ENCODE measurements at places on chromosomes 16 and 17.

- no peak for DNase-seq
Observed at GRCh38 chr17:42131981-42132432, 9.4 kb downstream of the HSPB9 start.

DNA sequence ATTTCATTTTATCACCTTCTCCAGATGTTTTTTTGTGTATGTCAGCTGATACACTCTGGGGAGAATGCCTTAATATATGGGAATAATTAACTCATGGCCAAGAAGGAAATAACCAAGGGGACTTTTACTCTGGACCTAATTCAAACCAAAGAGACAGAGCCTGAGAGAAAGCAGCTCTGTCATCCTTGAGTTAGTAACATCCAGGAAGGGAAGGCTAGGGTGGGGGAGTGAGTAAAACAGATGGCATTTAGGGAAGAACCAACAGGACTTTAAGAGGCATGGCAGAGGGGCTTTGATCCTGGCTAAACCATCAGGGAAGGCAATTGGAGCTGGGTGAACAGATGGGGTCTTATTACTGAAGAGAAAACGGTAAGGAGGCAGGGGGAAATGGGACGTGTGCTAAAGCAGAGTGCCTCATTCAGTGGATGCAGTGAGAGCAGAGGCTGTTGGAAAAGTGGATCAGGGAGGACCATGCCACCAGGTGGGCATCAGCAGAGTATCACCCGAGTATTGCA is 2.5 kb upstream of the SMPD3 start:
- no peak for DNase-seq

GRCh38 chr16:23920899-23921298 is 85.1 kb downstream of the PRKCB start:
- DNase-seq, result no peak

- DNase-seq, result peak; percentile 76
Observed at GRCh38 chr17:79892457-79893241, 53.4 kb upstream of the CBX4 start.

GRCh38 chr17:40459636-40460603 is 16.7 kb downstream of the IGFBP4 start:
- no peak for DNase-seq

DNA sequence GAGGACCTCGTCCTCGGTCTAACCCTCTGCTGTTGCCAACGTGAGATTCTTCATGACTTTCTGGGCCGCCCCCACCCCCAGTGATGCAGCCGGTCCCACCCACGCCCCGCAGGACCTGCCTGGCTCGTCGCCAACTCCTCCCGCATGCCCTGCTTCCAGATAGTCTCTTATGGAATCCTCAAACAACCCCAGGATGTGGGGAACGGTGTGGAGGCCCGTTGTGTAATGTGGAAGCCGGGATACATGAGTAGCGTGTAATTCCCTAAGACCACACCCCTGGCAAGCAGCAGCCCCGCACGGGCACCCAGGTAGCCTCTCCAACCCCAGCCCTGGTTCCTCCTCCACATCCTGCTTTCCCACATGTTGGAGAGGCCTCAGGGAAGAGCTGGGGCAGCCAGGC is 275.9 kb downstream of the C16orf95 start:
- no peak for DNase-seq

DNA sequence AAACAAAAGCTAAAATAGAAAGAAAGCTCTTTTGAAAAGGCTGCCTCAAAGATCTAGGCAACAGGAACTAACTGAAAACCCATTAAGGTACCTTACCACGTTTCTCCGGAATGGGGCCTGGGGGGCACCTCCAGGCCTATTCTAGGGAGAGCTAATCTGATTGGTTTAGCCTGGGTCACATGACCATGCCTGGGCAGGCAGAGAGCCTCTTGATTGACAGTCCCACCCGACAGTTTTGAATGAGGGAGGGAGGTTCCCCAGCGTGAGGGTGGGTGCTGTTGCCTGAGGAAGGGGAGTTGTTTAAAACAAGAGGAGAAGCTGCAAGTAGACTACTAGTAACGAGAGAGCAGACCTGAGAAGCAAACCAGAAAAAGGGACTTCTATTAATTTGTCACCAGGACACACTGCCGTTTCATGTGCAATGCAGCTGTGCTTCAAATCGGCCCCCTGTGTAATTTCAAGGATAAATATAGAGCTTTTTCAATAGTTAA is 143.4 kb upstream of the HS3ST2 start:
- DNase-seq, result no peak

DNA sequence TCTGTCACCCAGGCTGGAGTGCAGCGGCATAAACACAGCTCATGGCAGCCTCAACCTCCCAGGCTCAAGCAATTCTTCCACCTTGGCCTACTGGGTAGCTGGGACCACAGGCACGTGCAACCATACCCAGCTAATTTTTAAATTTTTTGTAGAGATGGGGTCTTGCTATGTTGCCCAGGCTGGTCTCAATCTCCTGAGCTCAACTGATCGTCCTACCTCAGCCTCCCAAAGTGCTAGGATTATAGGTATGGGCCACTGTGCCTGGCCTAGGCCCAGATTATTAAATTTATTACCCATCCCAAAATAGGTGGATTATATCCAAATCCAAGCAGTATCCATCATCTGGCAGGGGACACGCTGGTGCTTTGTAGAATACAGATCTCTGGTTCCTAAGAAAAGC is 53.8 kb downstream of the METTL16 start:
- no peak for DNase-seq

DNA sequence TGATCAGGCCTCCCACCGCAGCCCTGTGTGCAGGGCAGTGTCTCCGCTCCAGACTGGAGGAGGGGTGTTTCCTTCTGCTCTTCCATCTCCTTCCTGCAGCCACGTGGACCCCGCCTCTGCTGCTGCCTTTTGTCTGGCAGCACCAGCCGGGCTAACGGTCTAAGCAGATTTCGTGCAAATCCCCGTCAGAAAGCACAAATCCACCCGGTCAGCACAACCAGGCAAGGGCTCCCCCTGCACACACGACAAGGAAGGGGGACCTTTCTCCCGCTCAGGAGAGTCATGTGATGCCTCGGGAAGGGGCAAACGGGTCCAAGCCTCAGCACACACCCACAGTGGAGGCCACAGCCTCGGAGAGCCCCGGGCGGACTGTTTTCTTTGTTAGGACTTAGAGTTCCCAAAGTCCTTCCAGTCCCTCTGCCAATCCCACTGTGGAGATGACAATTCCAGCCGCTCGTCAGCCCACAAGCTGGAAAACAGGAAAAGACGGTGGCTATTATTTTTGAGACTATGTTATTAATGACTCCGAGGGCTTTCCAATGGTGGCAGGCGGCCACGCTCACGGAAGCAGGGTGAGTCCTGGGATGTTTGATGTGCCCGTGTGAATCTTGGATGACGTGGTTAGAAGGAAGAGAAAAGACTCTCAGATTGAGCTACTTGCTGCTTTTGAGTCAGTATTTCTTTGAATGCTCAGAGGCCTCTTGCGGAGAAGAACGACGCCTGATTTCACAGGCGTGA is 22.5 kb upstream of the MEAK7 start:
- DNase-seq, result no peak

GRCh38 chr16:57562669-57563486 is 20.4 kb downstream of the ADGRG5 start:
- no peak for DNase-seq

GRCh38 chr16:84239141-84239769 is 557 bp downstream of the KCNG4 start:
- DNase-seq, result no peak

- no peak for DNase-seq
Observed at GRCh38 chr16:2692948-2693651, 10.8 kb downstream of the KCTD5 start.

GRCh38 chr17:81309140-81309858 is 14.2 kb upstream of the SLC38A10 start:
- DNase-seq, result peak; percentile 96

GRCh38 chr16:79519448-79519847 is 81.1 kb downstream of the MAF start:
- DNase-seq, result peak; percentile 15

DNA sequence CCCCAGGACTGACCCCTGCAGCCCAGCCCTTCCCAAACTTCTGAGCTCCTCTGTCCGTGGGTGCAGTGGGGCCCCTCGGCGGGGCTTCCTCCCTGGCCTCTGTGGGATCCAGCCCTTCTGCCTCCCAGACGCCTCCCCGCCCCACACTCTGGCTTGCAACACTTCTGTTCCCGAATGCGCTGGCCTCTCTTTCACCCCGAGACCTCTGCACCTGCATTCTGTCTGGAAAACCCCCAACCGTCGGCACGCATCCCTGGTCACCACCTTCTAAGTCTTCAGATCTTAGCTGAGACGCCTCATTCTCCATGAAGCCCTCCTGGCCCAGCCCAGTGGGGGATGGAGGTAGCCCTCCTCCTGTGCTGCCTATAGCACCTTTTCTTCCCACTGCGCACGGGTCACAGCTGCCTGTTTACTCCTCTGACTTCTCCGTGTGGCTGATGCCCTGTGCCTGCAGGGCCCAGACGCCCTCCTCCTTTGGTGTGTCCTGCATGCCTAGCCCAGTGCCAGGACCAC is 26.4 kb downstream of the TMEM235 start:
- no peak for DNase-seq

- no peak for DNase-seq
Observed at GRCh38 chr17:39965017-39965699, 2.4 kb downstream of the GSDMA start.

GRCh38 chr17:9021158-9021991 is at the start of gene NTN1:
TSS of gene NTN1 (plus strand) at chr17:9021510. CDS start at chr17:9022374, 864 bp downstream.
- DNase-seq, result peak; percentile 46

- DNase-seq, result no peak
Observed at GRCh38 chr17:57694051-57694450, 51.0 kb downstream of the CCDC182 start.

DNA sequence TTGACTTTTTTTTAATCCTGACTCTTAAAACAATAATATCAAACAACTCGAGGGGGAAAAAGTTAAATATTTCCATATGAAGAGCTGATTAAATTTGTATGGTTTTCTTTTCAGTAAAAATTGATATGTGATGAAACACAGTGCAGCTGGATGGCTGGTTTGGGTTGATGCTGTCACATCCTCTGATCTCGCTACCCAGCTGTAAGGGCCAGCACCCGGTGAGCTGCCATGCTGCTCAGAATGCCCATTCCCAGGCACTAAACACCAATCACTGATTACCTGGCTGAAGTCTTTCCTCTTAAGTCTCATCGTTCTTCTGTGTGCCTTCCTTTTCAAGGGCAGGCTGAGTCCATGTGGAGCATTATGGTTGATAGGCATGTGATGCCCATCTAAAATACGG is 234.3 kb downstream of the IRX3 start:
- DNase-seq, result no peak

DNA sequence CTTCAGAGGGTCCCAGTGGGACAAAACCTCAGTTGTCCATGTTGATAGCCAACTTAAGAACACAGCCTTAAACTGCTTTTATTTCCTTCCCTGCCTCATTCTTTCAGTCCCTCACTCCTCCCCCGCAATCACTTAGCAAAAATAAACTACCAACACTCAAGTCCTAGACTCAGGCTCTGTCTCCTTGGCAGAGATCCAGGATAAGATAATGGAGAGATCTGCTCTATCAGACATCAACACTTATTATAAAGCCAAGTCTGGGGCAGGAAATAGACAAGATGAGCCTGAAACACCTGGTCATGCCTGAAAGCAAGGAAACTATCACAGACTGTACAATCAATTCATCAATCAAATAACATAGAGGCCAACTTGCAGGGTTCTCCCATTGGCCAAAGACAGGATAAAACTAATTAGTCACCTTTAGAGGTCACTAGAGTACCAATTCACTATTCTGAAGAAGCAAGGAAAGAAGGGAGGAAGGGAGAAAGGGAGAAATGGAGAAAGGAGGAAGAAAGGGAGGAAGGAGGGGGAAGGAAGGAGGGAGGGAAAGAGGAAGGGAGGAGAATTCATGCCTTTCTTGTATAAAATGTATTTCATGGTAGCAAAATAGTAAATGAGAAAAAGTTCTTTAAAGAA is 15.7 kb downstream of the HYDIN start:
- peak; percentile 26 for DNase-seq

DNA sequence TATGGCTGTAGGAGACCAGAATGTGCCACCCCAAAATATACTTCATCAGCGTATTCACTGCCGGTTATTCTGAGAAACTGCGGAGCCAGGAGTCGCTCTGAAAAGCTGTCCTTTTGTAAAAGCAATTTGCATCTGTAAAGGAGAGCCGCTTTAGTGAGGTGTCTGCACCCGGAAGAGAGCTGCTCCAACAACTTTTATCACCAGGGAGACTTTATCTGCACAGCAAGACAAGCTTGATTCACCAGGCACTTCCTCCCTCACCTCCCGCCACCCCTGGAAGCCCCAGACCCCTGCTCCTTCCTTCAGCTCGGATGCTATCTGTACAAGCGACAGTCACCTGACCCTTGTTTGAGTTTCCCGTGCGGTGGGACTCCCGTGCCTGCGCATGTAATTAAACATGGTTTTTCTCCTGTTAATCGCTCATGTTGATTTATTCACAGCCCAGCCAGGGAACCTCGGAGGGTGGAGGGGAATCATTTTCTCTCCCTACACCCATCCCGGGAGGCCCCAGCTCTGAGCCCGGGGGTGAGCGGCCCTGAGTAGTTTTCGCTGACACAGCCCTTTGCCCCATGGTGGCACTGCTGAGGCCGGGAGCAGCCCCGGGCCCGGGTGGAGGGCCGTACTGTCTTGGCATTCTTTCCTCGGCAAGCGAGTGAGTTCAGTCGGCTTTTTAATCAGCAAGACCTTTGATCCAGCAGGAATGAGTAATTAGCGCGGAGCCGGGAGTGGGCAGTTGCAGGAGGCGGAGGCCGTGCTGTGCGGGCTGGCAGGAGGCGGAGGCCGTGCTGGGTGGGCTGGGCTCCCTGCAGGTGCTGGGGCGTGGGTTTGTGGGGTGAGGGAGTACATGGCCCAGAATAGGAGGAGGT is 222.7 kb upstream of the CIBAR2 start:
- DNase-seq, result peak; percentile 96

- DNase-seq, result no peak
Observed at GRCh38 chr16:11280616-11281522, at the start of gene PRM1. TSS of gene PRM1 (minus strand) at chr16:11281330. CDS start at chr16:11281238, 92 bp downstream.

DNA sequence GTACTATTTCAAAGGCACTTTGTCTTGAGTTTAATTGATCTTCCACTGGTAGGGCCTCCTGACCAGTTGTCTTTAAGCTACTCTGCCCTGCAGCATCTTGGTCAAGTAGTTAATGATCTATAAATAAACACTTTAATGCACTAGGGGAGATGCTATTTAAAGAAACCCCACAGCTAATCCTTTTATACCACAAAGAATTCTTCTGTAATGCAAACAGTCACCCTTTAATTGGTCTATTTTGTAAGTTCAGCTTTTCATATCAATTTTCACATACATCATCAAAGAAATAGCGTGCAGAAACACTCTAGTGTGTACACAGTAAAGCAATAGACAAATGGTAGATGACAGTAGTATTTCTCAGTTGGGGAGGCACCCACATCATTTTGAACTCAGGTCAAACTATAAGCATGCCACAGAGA is 70.3 kb downstream of the PMP22 start:
- no peak for DNase-seq

All from small intestine (tissue), 16 donors.